ENCODE measurements at places on chromosomes 3 and 15. TPM values are rescaled to one million over a fixed set of nuclear protein-coding genes. Genes with fewer than 3 reads are reported as not detected.

DNA sequence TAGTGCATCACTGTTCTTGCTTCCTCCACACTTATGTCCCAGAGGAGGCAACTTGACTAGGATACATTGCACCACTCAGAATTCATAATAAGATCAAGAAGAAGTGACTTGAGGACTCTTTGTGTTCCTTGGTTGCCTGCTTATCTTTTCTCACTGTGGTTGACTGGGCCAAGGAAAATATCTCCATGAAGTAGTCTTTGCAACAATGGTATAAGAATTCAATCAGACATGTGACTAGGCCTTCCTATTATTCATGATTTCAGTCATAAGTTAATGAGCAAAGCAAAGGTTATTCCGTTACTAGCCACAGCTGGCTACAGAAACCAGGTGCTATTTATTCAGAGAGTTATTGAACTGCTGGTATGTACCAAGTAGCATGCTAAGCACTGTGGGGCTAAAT is 359.3 kb downstream of the RORA start:
- no peak overlapping the region for H3K27ac ChIP-seq
- H3K4me3 ChIP-seq: no peak overlapping the region
- no peaks in the 10 kb centered on the region for H3K4me1 ChIP-seq
- H3K36me3 ChIP-seq: no peaks in the 10 kb centered on the region

GRCh38 chr15:78457101-78457500 is 19.1 kb downstream of the IREB2 start:
- no peaks in the 10 kb centered on the region for H3K36me3 ChIP-seq
- H3K27me3 ChIP-seq: no peaks in the 10 kb centered on the region
- DNase-seq: no peak

REC114 gene
- not detected for total RNA-seq

- no peak for DNase-seq
- H3K4me1 ChIP-seq: no peaks in the 10 kb centered on the region
- no peak overlapping the region for H3K4me3 ChIP-seq
- H3K27me3 ChIP-seq: peaks cover 3% of the 10 kb centered on the region
- peaks cover 65% of the 10 kb centered on the region for H3K36me3 ChIP-seq
Observed at GRCh38 chr3:1421577-1421976, 328.8 kb downstream of the CNTN6 start.

- H3K27me3 ChIP-seq: no peaks in the 10 kb centered on the region
- no peak for DNase-seq
- H3K36me3 ChIP-seq: no peaks in the 10 kb centered on the region
- no peaks in the 10 kb centered on the region for H3K4me1 ChIP-seq
- H3K4me3 ChIP-seq: no peak overlapping the region
Observed at GRCh38 chr15:36567445-36567844, 12.0 kb upstream of the CDIN1 start.

ALDH1A2 gene
- 1.3 TPM for total RNA-seq

- H3K27me3 ChIP-seq: no peaks in the 10 kb centered on the region
- no peak overlapping the region for H3K4me3 ChIP-seq
- H3K4me1 ChIP-seq: peaks cover 8% of the 10 kb centered on the region
- no peaks in the 10 kb centered on the region for H3K36me3 ChIP-seq
- no peak overlapping the region for H3K27ac ChIP-seq
Observed at GRCh38 chr3:178618896-178619295, 82.7 kb downstream of the KCNMB2 start.

DNA sequence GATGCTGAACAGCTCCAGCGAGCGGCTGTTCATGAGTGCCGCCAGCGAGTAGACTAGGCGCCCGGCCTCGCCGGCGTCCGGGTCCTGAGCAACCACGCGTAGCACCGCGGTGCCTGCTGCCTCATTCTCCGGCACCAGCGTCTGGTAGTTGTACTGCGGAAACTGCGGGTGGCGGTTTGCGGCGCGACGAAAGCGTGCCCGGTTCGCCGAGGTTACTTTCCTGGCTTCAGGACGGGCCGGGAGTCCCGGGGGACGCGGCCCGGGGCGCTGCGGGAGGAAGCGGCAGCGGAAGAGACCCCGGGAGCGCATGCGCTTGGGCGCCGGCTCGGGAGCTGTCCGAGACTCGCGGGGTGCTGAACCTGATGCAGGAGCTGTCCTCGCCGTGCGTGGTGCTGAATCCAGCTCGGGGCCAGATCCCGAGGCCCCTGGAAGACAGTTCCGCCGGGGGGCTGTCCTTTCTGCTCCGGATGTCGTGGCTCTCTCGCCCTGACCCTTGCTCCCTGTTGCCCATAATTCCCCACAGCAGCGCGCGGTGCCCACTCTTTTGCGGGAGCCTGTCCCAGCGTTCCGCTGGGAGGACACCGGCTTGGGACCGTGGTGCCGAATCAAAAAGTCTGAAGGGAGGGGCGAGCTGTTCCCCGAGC is 1.1 kb downstream of the CELSR3 start:
- H3K4me3 ChIP-seq: peak overlapping the region; percentile 74
- H3K4me1 ChIP-seq: peaks cover 20% of the 10 kb centered on the region
- peaks cover 26% of the 10 kb centered on the region for H3K36me3 ChIP-seq
- H3K27ac ChIP-seq: no peak overlapping the region
- H3K27me3 ChIP-seq: no peaks in the 10 kb centered on the region
- DNase-seq: peak; percentile 84

DNA sequence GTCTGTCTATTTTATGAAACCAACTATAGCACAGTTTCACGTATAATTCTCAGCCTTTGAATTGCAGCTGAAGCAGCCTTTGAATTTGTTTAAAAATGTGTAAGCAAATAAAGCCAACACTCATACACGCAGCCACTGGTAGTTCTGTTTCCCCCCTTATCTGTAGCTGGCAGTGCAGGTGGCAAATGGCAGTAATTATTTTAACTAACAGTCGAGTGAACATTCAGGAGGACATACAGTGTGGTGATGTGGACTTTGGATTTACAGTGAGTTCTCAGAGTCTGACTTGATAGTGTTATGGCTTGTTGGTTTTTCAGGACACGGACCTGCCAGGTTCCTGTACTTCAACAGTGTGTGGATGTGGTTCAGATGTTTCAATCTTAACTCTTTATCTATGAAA is 64.0 kb upstream of the SKOR1 start:
- H3K4me3 ChIP-seq: no peak overlapping the region
- no peaks in the 10 kb centered on the region for H3K36me3 ChIP-seq
- H3K27ac ChIP-seq: no peak overlapping the region
- H3K4me1 ChIP-seq: peaks cover 9% of the 10 kb centered on the region

IFT57 gene
- 28.4 TPM for total RNA-seq

GRCh38 chr15:32715276-32715675 is 2.5 kb upstream of the GREM1 start:
- H3K27me3 ChIP-seq: peaks cover 75% of the 10 kb centered on the region
- H3K4me1 ChIP-seq: peaks cover 29% of the 10 kb centered on the region
- H3K27ac ChIP-seq: no peak overlapping the region
- H3K36me3 ChIP-seq: no peaks in the 10 kb centered on the region
- H3K4me3 ChIP-seq: no peak overlapping the region

GRCh38 chr15:74489518-74490338 is 28.8 kb upstream of the UBL7 start:
- H3K4me3 ChIP-seq: peak overlapping the region; percentile 28
- no peaks in the 10 kb centered on the region for H3K27me3 ChIP-seq
- DNase-seq: peak; percentile 84
- H3K4me1 ChIP-seq: peaks cover 4% of the 10 kb centered on the region

DNA sequence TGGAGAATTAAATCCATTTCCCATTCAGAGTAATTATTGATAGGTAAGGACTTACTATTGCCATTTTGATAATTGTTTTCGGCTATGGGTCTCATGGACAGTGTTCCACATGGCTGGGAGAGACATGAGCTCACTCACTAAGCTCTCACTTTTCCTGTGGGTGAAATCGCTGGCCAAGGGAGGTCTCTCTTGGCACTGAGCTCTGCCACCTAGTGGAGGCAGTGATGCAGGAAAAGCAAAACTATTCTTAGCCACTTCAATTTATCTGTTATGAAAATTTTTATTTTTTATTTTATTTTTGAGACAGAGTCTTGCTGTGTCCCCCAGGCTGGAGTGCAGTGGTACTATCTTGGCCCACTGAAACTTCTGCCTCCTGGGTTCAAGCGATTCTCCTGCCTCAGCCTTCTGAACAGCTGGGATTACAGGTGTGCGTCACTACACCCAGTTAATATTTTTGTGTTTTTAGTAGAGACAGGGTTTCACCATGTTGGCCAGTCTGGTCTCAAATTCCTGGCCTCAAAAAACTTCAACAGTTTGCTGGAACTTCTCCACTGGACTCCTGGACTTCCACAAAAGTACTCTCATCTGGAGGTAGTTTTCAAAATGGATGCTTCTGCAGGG is 4.7 kb upstream of the RNF13 start:
- H3K4me3 ChIP-seq: no peak overlapping the region
- no peak overlapping the region for H3K27ac ChIP-seq
- H3K27me3 ChIP-seq: peaks cover 4% of the 10 kb centered on the region
- H3K36me3 ChIP-seq: no peaks in the 10 kb centered on the region

DNA sequence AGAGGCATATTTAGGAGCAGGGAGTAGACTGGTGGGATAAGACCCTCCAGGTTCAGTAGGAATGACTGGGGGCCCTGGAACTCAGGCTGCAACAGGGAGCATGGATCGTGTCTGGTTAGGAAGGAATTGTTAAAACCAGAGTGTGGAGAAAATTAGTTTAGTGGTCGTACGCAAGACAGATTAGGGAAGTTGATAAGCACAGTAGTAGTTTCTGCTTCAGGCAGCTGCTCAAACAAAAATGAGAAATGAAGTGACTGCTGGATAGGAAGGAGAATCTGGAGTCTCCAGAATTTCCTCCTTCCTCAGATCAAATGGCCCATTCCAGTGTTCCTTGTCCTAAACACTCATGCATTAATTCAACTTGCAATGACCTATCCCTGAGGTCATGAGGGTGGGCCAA is 11.2 kb downstream of the MYD88 start:
- H3K36me3 ChIP-seq: peaks cover 2% of the 10 kb centered on the region
- no peak overlapping the region for H3K4me3 ChIP-seq
- no peak overlapping the region for H3K27ac ChIP-seq
- no peaks in the 10 kb centered on the region for H3K4me1 ChIP-seq

- no peak overlapping the region for H3K27ac ChIP-seq
- no peak for DNase-seq
- H3K4me1 ChIP-seq: no peaks in the 10 kb centered on the region
Observed at GRCh38 chr3:192573240-192573639, 154.1 kb downstream of the FGF12 start.

ZNF80 gene
- total RNA-seq: not detected

DNA sequence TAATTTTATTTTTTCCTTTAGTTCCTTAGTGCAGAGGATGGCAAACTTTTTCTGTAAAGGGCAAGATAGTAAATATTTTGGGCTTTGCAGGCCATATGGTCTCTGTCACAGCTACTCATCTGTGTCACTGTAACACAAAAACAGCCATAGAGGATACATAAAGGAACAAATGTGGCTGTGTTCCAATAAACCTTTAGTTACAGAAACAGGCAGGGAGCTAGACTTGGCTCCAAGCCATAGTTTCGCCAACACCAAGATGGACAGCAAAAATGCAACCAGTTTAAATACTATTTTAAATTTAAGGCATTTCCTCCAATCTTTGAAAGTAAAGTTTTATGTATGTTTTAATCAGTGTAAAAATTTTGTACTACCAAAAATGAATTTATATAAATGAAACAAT is 753.4 kb downstream of the FHIT start:
- no peak for DNase-seq
- no peaks in the 10 kb centered on the region for H3K36me3 ChIP-seq
- peaks cover 8% of the 10 kb centered on the region for H3K4me1 ChIP-seq
- no peak overlapping the region for H3K4me3 ChIP-seq
- H3K27me3 ChIP-seq: no peaks in the 10 kb centered on the region

DNA sequence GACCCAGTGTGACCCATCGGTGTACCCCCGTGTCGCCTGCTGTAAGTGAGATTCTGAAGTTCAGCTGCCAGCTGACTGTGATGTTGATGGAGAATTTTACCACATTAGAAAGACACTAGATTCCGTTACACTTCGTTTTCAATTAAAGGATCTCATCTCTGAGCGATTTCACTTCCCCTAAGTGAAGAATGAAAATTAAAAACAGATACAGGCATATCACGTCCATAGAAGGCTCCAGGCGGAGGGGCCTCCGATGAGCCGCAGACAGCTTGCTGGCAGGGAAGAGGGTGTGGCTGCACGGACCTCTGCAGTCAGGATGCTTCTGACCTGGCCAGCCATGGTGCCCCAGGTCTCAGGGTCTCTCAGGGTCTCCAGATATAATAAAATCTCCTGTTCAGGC is 6.6 kb upstream of the CPN2 start:
- peaks cover 7% of the 10 kb centered on the region for H3K27me3 ChIP-seq
- H3K4me3 ChIP-seq: no peak overlapping the region
- H3K4me1 ChIP-seq: peaks cover 5% of the 10 kb centered on the region
- DNase-seq: no peak
- H3K36me3 ChIP-seq: no peaks in the 10 kb centered on the region
- no peak overlapping the region for H3K27ac ChIP-seq

DNA sequence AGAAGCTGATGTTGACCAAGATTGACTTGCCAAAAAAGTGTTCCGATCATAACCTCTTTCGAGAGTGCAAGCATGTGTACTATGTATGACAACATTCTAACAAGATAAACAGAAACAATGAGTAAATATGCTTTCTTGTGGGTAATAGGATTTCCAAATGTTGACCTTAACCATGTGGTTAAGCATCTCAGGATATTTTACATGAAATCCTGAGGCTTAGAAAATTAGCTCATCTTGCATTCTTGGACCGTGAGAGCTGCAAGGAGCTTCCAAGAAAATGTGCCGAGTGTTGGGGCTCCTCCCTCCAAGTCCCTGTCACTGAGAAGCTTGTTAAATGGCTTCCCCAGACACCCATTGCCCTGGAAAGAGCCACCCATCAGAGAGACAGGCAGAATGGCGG is 50.1 kb downstream of the C3orf20 start:
- H3K27me3 ChIP-seq: peaks cover 3% of the 10 kb centered on the region
- DNase-seq: no peak
- H3K4me3 ChIP-seq: no peak overlapping the region
- no peak overlapping the region for H3K27ac ChIP-seq

CCDC33 gene
- 5.6 TPM for total RNA-seq

NR1I2 gene
- total RNA-seq: 2.8 TPM

DNA sequence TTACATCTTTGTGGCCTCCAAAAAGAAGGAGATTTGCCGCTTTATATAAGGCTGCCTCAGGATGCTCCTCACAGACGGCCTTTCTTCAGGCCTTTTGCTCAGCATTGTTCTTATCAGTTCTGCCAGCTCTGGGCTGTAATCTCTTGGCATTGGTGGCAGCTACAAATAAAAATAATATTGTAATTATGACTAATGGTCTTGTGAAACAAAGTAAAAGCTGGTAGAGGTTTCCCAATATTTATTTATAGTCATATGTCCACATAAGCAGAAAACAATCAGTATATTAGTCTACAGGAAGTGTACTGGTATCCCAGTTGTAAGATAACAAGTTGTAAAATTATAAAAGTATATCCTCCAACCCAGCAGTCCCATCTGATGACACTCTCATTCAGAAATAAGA is 7.3 kb downstream of the NEK4 start:
- no peak for DNase-seq
- no peaks in the 10 kb centered on the region for H3K27me3 ChIP-seq
- no peak overlapping the region for H3K27ac ChIP-seq
- peaks cover 72% of the 10 kb centered on the region for H3K36me3 ChIP-seq
- H3K4me1 ChIP-seq: no peaks in the 10 kb centered on the region
- H3K4me3 ChIP-seq: no peak overlapping the region

ANKRD63 gene
- 1.2 TPM for total RNA-seq
